Activated CD8-positive, alpha-beta memory T cell treated with anti-CD3 and anti-CD28 coated beads, Interleukin-2, amount 10 ng/mL, durations not matched to agents 7 days and 5 days (primary cell): ENCODE measurements at places on chromosomes 1 and 21. TPM values are rescaled to one million over a fixed set of nuclear protein-coding genes. Genes with fewer than 3 reads are reported as not detected.

- no peak for DNase-seq
Observed at GRCh38 chr1:41851589-41851988, 67.1 kb downstream of the HIVEP3 start.

FCN3 gene
- total RNA-seq = not detected

GRCh38 chr1:85330711-85331290 lies 54.4 kb upstream of the BCL10 start:
- DNase-seq = no peak

DNA sequence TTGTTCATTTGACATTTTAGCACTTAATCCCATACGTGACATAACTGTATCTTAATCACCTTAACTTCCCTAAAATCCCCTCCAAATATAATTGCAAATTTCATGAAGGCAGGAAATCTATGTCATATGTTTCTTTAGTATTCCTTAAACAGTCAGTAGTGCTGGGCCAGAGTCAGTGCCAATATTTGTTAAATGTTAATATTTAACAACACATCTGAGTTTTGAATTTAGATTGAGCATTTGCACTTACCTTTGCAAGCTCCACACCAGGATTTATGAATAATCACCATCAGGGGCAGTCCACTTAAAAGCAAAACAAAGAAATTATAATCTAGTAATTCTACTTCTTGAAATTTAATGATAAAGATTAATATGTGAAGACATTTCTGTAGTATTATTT lies 5.3 kb downstream of the KTI12 start:
- DNase-seq = no peak

DNA sequence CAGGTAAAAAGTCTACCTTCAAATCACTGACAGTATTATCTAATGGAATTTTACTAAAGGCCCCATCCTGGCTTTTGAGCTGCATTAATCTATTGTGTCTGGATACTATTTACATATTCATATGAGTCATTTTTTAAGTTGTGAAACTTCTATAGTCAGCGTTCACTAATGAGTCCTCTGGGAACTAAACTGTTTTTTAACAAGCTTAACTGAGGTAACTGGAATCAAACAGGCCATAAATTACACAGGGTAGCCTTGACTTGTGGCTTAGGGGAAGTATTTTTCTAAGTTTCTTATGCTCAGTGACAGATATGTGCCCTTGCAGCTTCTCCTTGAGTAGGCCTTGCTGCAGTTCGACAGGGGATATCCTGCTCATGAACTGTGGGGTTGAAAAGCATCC lies 68.8 kb downstream of the JMJD4 start:
- no peak for DNase-seq

- no peak for DNase-seq
Observed at GRCh38 chr21:42793774-42794173, 85.6 kb downstream of the WDR4 start.

DNA sequence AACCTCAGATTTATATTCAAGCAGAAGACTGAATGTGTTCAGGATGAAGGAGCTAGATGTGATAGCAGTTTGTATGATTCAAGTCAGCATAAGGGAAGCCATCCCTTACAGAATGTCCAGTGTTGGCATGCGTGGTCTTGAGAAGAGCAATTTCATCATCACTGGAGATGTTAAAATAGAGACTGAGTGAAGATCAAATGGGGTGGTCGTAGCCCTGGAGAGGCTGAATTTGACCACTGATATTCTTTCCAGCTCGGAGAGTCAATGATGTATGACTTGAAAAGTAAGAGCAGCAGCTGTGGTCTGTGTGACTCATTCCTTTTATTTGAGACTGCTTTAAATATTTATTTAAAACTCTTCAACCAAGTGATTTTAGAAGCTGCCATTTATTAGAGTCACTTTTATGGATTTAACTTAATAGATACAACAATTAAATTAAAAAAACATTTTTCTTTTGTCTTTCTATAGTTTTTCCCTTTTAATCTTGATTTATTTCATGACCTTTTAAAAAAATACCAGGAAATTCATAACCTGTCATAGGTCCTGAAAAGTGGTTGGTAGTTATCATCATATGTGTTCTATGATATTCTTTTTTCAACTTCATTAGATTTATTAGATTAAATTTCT lies 15.5 kb downstream of the FMN2 start:
- DNase-seq = no peak

DNA sequence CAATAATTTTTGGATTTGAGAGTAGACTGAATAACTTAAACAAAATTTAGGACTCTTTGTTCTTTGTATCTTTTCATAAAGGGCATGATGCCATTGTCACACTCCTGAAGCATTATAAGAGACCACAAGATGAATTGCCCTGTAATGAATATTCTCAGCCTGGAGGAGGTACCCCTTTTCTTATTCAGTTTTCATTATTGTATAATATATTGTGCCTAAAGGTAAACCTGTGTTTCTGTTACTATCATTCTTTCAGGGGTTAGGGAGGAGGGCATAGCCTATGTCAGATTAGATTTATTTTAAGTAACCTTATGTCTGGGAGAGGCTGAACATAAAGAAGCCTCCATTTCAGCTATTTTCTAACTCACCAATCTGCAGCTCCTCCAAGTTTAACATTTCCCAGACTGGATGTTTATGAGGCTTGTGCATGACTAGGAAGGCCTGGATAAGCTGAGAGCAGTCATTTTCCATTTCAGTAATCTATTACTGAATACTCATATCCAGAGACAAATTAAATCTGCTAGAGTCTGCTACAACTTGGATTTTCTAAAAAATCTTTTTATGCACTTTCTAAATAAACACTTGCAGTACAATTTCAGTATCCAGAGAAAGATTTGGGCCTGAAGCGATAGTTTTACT lies 132.1 kb downstream of the TNNI3K start:
- DNase-seq = no peak

IVL gene
- total RNA-seq = not detected

GRCh38 chr1:98205291-98206017 lies 284.6 kb upstream of the DPYD start:
- no peak for DNase-seq

ACTL8 gene
- not detected for total RNA-seq

- no peak for DNase-seq
Observed at GRCh38 chr1:165152727-165153126, 203.8 kb downstream of the LMX1A start.

DNA sequence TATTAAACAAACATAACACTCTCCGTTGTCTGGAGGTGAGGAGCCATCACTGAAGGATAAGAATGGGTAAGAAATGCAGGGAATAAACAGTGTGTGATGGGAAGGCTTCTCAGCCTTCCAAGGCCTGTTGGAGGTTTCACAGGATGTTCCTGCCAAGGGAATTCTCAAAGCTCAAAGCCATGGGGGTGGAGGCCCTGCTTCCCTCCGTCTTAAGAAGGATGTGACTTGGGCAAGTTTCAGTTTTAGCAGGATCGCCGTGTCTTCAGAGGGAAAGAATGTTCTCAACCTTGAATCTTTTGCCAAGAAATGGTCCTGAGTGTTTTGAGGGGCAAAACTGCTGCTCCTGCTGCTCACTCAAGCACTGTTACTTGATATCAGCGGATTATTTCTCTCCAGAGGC lies 41.7 kb upstream of the IL20 start:
- no peak for DNase-seq

DNA sequence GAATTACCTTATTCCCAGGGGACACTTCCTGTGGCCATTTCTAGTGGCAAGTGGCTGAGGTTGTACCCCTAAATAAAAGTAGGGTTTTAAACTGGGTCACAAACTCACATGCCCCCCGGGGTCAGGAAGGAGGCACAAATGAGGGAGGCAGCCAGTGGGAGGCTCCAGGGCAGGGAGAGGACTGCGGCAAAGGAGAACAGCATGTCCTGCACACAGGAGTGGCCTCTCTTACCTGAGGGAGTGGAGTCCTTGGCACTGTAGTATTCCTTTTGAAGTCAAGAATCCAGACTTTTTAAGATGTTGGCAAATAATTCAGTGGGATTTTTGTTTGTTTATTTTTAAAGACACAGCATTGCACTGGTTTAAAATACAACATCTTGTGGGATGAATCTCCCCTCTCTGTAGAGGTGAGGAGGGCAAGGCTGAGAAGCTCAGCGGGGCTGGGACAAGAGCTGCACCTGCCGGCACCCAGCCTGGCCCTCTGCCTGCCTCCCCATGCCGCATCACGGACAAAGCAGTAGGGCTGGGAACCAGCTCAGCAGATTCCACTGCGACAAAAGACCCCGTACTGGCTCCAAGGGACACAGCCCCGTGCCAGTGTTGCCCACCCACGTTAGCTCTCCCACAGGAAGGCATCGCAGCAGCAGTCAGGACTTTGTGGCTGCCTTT lies 22.2 kb downstream of the SPSB1 start:
- DNase-seq = no peak

- no peak for DNase-seq
Observed at GRCh38 chr1:22365331-22366295, 86.0 kb upstream of the ZBTB40 start.

DNA sequence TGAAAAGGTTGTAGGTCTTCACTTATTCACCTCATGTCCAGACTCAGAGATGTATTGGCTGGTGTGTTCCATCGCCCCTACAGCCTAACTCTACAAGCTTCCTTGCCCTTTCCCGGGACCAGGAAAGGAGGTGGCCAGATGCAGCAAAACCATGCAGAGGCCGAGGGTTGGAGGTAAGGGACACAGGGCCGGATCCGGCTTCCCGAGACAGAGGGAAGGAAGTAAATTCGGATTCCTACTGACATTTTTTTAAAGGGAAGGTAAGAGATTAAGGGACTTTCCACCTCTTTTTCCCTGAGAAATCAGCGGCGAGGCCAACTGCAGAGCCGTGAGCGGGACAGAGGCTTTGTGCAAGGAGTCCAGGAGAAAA lies 12.7 kb downstream of the EPHA10 start:
- DNase-seq = no peak

- no peak for DNase-seq
Observed at GRCh38 chr1:6998267-6998666, 213.0 kb downstream of the CAMTA1 start.

DNA sequence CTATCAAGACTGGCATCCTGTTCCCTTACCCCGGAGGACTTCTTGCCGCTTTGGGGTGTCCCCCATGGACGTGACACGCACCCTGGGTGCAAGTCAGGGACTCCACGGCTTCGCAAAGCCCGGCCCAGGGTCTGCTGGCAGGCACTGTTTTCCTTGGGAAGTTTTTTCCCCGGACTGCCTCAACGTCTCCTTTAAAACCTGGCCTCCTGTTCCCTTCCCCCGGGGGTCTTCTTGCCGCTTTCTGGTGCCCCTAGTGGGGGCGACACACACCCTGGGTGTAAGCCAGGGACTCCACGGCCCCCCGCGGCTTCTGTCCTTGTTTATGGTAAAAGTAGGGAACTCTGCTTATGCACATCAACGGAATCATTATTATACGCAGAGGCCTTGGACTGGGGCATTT lies 136.6 kb downstream of the LIPI start:
- no peak for DNase-seq
